CD4-positive, alpha-beta memory T cell (primary cell): ENCODE measurements at places on chromosomes 7 and 10. TPM values are rescaled to one million over a fixed set of nuclear protein-coding genes. Genes with fewer than 3 reads are reported as not detected.

Gene CAV2
- polyA plus RNA-seq = not detected

Gene LAMB1
- polyA plus RNA-seq = not detected

Gene ASZ1
- not detected for polyA plus RNA-seq

Gene TACC2
- not detected for polyA plus RNA-seq

Gene GPER1
- not detected for polyA plus RNA-seq

Gene FAM13C
- not detected for polyA plus RNA-seq

Gene FRMPD2
- not detected for polyA plus RNA-seq

Gene C7orf33
- not detected for polyA plus RNA-seq

Gene PRSS1
- not detected for polyA plus RNA-seq

Gene FRMD4A
- polyA plus RNA-seq = not detected

Gene CPN1
- not detected for polyA plus RNA-seq

Gene SOSTDC1
- not detected for polyA plus RNA-seq

Gene FAM221A
- 4.2 TPM for polyA plus RNA-seq

Gene AKR1C2
- not detected for polyA plus RNA-seq

Gene MSMB
- polyA plus RNA-seq = not detected

Gene BMPR1A
- 4.7 TPM for polyA plus RNA-seq
